ENCODE measurements at places on chromosomes 5 and 9.

DNA sequence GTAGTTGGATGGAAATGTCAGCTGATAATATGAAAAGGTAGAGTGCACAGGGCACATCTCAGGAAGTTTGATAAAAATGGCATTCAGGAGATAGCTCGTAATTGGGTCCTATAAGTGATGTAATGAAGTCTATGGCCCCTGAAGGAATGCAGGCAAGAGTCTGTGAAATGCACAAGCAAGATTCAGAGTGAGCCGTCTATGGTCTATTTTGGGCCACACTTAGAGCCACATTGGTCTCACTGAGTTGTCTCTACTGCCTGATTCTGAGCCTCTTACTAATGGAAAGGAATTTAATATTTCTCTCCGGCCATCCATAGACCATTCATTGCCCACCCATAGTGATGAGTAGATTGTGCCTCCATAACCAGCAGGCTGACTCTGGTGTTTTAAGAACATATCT lies 111.3 kb upstream of the KCNN2 start:
- no peak for DNase-seq

GRCh38 chr5:143677403-143677802 lies 134.6 kb upstream of the HMHB1 start:
- DNase-seq: no peak

GRCh38 chr5:83548581-83548980 lies 77.0 kb downstream of the VCAN start:
- DNase-seq: no peak

DNA sequence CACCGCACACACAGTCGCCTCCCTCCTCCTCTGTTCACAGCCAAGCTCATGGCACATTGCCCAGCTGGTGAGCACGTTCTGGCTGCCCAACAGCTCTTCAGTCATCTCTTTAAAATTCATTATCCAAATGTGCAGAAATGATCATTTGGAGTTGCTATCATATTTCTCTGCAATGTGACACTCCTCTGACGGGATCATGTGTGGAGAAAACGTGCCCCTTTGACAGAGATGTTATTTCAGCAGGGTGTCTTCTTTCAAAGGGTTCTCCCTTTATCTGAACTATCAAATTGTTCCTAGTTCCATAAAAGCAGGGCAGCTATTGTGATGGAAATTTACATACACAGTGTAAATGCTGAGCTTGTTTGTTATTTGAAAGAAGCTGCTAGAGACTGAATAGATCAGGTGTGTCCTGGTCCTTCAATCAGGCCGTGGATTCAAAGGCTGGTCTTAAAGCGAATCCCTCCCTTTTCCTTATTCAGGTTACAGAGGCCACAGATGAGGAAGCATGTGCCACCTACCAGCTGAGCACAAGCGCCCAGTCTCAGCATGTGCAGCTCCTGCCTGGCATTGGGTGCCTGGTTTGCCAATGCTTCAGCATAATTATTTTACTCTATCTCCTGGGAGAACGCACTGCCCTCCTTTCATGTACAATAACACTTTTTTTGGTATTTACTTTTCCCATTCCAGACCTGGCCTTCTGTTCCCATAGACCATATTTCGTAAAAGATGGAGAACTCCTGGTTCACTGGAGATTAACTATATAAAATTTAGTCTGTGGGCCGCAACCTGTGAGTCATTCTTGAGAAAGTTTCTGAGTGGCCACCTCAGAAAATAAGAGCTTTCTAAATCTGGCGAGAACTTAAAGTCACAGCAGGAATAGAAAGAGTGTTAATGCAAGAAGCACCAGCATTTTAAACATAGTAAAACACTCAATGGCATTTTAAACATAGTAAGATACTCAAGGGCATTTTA lies 433.7 kb downstream of the ENC1 start:
- no peak for DNase-seq

DNA sequence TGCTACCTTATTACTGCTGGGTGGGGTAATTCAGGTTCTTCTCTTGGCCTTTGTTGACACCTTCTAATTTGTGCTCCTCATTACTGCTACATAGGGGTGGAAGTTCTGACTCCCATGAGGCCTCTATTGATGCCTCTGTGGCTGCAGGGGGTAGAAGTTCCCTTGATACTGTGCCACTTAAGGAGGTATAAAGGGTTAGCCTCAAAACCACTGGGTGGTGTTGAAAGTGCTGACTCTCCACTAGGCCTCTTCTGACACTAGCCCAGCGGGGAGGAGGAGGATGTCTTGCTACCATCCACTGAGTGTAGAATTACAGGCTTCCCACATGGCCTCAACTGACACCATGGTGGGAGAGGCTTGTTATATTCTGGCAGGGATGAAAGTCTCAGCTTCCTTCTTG lies 36.7 kb upstream of the CCDC112 start:
- no peak for DNase-seq

GRCh38 chr5:139481122-139481533 lies 1.4 kb downstream of the STING1 start:
- DNase-seq: no peak

- DNase-seq: no peak
Observed at GRCh38 chr5:86760661-86761060, 142.9 kb downstream of the COX7C start.

DNA sequence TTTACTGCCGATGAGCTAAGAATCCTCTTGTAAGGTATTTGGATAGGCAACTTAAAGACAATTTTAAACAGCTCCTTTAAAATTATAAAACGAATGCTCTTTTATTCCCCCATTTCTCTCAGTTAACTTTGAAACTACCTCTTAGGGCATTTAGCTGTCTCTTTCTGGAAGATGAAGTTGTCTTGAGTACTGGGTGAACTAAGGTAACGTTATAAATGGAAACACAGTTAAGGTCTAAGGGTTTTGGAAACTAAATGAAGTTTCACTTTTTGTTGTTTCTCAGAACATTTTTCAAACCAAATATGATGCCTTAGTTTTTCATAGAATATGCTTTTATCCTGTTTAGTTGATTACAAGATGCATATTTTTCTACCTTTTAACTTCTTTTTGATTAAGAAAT lies 6.8 kb downstream of the UBE2R2 start:
- DNase-seq: no peak

DNA sequence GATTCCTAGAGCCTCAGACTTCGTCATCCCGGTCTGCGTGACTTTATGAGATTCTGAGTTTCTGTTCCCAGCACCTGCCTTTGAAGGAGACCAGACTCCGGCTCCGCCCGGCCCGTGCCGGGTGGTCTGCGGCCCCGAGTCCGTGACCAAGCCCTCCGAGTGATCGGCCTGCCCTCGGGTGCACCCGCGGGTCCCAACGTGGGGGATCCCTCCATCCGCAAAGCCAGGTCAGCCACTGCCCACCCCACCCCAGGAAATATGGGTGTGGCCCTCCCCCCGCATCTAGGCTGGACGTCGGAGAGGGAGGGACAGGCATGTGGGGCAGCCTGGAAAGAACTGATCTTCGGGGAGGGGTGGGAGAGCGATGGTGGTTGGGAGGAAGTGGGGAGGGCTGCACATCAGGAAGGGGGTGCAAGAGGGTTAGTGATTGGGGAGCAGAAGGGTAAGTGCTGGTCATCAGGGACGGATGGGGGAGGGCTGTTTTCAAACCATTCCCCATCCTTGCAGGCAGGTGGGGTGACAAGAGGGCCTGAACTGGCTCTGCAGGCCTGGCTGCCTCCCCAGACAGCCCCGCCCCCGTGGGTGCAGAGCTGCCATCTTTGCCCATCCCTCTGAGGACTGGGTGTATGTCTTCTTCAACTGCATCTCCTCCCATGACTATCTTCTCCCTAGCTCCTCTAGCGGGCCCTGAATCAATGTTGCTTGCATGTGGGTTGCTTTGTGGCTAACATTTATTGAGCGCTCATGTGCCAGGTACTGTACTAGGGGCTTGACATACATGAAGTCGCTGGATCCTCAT lies 747 bp downstream of the LRSAM1 start:
- DNase-seq: peak; percentile 24

DNA sequence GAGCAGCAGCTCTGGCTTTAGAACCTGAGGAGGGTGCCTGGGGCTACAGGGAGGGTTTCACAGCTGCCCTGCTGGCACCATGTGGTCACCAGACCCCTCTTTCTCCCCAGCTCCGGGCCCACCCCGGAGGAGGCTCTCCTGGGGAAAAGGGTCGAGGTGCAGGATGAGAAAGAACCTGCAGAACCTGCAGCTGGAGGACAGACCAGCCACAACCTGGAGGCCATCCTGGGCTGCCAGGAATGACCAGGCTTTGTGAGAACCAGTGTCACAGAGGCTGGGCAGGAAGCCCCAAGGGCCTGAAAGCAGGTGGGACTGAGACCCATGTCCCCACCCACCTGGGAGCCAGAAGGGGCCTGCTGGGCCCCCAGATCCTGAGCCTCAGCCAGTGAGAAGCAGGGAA lies 23.0 kb downstream of the SEMA4D start:
- no peak for DNase-seq

DNA sequence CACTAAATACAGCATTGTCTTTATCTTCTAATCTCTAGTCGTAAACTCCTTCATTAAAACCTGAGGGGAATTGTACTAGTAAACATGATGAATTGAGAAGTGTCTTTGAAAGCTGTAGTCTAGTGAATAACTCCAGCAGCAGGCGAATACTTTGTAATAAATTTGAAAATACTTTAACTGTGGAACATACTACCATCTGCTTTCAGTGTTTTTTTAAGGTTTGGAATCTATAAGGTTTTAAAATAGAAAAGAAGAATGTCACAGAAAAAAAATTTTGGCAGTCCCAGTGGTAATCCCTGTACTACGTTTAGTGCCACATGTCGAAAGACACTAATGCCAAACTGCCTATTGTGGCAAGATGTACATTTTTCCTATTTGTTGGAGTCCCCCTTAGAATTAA lies 379.0 kb upstream of the NUDT12 start:
- DNase-seq: no peak

DNA sequence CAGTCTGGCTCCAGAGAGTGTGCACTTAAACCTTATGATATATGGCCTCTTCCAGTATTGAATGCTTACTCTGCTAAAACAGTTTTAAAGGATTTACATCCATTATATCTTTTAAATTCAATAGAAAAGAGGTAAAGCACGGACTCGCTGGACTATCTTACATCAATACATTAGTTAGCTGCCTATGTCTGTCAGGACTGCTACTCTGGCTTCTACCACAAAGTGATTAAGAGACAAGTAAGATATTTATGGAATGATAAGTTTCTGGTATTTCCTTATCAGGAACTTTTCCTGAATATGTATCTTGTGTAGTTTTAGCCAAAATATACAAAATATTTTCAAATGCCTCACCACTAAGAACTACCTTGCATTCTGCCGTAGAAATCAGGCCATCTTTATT lies 295.1 kb downstream of the ISL1 start:
- DNase-seq: no peak

- no peak for DNase-seq
Observed at GRCh38 chr5:74149395-74149794, 491.1 kb downstream of the ENC1 start.

- no peak for DNase-seq
Observed at GRCh38 chr9:75210215-75210614, 121.9 kb downstream of the OSTF1 start.

DNA sequence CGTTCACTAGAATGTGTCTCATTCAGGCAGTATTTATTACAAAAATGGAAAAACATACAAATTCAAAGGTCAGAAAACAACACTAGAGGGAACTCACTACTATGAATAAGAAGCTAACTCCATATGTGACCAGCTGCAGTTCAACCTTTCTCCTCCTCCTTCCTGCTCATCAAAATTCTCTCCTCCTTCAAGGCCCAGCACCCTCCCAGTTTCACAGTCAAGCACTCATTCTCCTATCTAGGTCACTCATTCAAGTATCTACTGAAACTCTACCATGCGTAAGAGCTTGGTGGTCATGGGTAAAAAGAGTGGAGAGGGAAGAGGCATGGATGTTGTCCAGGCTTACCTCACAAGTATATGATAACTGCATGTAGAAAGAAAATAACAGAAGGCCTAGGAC lies 27.7 kb downstream of the ECPAS start:
- DNase-seq: no peak

GRCh38 chr5:173916233-173916632 lies 28.1 kb downstream of the CPEB4 start:
- no peak for DNase-seq

- DNase-seq: no peak
Observed at GRCh38 chr9:21788752-21789151, 13.7 kb upstream of the MTAP start.

DNA sequence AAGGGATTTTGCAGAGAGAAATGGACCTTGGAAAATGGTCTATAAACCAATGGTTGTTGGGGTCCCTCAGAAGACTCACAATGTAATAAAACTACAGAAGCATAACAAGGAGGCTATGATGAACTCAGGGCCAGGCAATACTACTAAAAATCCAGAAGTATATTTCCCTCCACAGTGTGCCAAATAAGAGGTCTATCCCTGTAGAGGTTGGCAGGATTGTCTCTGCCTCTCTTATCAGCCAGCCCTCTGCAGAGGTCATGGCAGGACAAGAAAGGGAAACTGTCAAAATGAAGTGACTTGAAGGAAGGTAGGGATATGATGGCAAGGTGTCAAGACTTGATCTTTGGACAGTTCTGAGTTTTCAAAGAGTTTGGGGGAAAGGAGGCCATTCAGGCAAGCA lies 115.7 kb upstream of the NR5A1 start:
- no peak for DNase-seq

DNA sequence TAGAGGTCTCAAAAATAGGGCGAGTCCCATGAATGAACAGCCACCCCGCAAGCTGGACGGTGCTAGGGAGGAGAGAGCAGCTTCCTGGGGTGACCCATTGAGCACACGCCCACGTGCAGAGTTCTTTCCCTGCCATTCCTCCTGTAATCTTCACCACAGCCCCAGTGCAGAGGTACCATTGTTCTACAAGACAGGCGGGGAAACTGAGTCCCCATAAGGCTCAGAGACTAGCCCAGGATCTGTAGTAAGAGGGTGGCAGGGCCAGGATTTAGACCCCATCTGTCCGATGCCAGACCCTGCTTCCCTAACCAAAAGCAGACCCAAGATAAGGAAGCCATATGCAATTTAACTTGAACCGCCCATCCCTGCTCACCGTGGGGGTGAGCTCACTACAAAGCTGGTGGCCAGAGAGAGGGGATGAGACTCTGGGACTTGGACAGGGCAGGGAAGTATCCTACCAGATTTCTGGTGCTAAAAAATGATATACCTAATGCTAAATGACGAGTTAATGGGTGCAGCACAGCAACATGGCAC lies 36.7 kb upstream of the ORM1 start:
- DNase-seq: no peak

DNA sequence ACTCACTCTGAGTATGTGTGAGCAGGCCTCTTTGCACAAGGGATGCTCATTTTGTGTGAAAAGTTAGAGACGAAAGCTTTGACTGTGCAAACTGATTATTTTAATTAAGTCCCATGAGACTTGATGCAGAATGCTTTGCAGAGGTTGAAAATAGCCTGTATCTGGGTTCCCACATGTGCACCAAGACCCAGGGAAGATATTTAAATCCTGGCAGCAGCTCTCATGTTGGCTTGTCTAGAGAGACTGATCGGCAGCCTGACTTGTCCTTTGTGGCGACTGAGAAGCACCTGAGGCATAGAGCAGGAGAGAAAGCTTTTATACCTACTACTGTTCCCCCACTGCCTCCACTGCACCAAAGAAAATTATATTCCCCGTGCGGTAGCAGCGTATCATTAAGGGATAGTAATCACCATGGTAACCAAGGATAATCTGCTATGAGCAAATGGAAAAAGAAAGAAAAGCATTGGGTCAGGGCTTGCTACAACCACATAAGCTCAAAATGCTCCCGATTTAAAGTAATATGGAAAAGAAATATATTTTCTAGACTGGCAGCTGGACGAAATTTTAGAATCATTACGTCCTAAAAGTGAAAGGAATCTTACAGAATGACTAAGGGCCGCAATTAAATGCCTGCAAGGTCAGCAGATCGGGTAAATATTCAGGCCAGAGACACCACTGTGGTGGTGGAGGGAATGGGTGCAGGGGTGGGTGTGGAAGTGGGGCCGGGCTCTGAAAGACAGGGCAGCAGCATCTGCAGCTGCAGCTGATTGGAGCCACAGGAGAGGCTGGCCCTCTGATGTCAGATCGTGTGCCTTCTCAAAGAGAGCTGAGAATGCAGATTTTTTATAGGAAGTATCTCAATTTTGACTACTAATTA lies 135.3 kb upstream of the EPB41L4A start:
- no peak for DNase-seq
